Activated naive CD8-positive, alpha-beta T cell treated with anti-CD3 and anti-CD28 coated beads, Interleukin-2, amount 10 ng/mL, durations not matched to agents 7 days and 5 days (primary cell): ENCODE measurements at places on chromosomes 16 and 17. TPM values are rescaled to one million over a fixed set of nuclear protein-coding genes. Genes with fewer than 3 reads are reported as not detected.

- peak; percentile 85 for DNase-seq
Measured at GRCh38 chr17:49218941-49219913, 8.7 kb downstream of the ABI3 start.

DNA sequence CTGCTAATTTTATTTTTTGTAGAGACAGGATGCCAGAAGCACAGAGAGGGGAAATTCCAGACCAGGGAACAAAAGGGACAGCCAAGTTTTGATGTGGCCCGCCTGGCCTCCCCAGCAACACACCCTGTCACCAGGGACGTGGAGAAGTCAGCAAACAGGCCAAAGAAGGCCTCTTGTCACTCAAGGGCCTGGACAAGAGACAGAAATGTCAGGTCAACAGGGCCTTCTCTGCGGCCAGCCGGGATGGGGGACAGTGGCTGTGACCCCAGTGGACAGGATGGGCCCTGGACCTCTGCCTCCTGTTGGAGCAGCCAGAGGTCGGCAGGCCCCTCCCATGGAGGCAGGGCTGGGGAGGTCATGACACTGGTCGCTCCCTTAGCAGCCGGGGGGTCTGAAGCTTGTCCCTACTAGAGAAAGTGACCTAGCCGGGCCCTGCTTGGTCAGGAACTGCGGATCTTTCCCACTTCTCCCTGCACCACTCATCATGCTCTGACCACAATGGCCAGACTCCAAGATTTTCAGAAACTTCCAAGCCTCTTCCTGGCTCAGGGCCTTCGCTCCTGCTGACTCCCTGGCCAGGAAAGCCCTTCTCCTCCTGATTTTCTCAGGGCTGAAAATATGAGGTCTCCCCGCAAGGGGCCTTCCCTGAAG, 9.2 kb upstream of the TVP23A start:
- no peak for DNase-seq

MARVELD3 gene
- total RNA-seq = not detected

DNA sequence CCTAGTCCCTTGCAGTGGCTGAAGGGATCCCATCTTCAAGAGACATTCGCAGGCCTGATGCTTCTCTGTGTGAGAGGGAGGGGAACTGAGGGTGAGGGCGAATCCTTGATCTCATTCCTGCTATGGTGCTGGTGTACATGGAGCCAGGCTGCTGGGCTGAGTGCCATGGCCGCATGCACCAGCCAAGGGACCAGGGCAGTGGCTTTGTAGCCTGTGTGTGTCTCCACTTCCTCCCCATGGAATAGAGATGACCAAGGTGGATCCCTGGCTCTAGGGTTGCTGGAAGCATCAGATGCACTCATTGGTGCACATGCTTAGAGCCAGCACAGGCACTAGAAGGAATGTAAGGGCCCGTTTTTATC, 195.0 kb downstream of the FOXL1 start:
- DNase-seq = no peak

- no peak for DNase-seq
Measured at GRCh38 chr16:80627108-80627507, 86.3 kb downstream of the DYNLRB2 start.

- no peak for DNase-seq
Measured at GRCh38 chr16:85767531-85767930, 16.6 kb upstream of the C16orf74 start.

DNA sequence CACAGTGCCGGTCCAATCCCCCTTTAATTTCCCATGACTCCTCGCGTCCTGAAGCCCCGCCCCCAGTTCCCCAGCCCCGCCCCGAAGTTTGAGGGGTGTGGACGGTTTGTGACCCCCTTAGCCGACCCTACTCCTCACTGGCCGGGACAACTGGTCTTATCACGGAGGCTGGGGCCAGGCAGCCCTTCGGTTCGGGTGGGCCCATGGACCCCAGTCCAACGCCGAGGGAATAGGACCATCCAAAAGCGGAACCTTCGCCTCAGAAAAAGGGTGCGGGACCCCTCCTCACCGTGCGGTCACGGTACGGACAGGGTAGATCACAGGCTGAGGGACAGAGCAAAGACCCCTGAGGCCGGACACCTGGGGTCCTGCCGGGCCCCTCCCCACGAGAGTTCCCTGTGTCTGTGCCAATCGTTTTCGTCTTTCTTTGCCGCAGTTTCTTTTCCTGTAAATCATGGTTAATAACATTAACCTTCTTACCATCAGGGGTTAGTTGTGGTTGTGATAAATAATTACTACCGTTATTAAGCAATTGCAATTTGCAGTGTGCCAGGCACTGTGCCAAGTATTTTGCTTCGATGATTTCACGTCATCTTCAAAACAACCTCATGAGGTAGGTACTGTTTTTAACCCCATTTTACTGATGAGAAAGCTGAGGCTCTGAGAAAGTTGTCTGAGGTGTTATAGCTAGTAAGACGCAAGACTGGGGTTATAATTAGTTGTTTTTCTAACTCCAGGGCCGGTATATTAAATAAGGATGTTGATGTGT, 543 bp downstream of the TMUB2 start:
- DNase-seq = no peak

TBC1D16 gene
- total RNA-seq = 2.1 TPM

DNA sequence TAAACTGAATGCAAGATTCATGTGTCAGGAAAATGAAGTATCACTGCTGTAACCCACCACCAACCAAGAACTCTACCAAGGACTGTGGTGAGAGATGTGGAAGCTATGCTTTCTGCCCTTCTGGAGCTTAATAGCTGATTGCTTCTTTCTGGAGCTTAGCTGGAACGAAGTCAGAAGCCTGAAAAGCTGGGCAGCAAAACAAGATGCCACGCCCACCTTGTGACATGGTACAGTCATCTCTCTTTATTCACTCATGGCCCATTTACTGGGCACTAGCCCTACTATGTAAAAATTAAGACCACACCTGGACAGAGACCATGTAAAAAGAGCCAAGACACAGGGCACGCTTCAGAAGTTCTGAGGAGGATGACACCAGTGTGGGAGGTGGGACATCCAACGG, 48.1 kb downstream of the TEX2 start:
- no peak for DNase-seq
